ENCODE measurements at places on chromosomes 13 and 19. TPM values are rescaled to one million over a fixed set of nuclear protein-coding genes. Genes with fewer than 3 reads are reported as not detected.

PLK5 gene
- not detected for total RNA-seq

C19orf33 gene
- 33.4 TPM for total RNA-seq

NTF4 gene
- total RNA-seq, result not detected

TMEM255B gene
- 19.1 TPM for total RNA-seq

VSTM2B gene
- not detected for total RNA-seq

KLK14 gene
- not detected for total RNA-seq

AMER2 gene
- total RNA-seq, result not detected

All from pulmonary artery endothelial cell (primary cell).